AG09319 (cell line): ENCODE measurements at places on chromosomes 7 and 10.

- DNase-seq: no peak
Measured at GRCh38 chr10:22253580-22253882, 35.7 kb upstream of the EBLN1 start.

DNA sequence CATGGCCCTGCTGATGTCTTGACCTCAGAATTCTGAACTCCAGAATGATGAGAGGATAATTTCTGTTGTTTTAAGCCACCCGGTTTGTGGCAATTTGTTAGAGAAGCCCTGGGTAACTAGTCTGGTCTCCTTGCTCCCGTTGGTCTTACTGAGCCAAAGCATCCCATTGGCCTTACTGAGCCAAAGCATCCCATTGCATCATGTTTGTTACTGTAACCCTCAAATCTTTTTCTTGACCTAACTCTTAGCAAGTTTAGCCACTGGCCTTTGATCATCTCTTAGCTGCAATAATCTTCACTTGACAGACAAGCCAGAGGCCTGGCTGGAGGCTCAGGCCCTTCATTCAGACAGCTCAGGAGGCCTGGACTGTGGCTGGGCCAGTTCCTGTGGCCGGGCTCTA, 21.8 kb downstream of the TBXAS1 start:
- DNase-seq: no peak

DNA sequence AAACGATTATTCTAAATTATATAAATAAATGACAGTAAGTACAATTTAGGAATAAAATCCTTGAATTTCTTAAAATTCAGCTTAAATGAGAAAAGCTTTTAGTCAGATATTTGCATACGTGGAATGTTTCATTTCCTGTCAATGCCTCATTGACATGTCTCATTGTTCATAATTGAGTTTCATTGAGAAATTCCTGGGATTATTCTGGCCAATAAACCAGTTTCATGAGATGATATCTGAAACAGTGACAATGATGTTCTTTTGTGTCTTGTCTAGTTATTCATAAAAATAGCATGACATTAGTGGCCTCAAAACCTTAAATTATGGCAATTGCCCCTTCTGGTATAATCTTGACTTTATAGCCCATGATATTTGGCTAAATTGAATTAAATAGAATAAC, 95.8 kb downstream of the DKK1 start:
- no peak for DNase-seq

DNA sequence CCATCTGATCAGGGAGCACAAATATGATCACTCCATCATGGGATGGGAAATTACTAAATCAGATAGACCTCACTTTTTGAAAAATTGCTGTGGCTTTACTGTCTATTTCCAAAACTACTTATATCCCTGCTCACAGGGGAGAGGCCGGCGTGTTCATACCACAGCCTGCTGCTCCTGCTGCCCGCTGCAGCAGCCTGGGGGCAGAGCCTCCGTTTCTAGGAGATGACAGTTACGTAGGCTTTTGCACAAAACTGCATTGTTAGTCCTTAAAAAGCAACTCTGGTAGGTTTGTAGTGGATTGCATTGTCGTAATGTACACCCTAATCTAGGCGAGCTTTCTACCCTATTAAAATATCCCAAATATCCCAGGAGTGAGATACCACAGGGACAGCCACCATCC, 203.7 kb downstream of the EBF3 start:
- DNase-seq: no peak

DNA sequence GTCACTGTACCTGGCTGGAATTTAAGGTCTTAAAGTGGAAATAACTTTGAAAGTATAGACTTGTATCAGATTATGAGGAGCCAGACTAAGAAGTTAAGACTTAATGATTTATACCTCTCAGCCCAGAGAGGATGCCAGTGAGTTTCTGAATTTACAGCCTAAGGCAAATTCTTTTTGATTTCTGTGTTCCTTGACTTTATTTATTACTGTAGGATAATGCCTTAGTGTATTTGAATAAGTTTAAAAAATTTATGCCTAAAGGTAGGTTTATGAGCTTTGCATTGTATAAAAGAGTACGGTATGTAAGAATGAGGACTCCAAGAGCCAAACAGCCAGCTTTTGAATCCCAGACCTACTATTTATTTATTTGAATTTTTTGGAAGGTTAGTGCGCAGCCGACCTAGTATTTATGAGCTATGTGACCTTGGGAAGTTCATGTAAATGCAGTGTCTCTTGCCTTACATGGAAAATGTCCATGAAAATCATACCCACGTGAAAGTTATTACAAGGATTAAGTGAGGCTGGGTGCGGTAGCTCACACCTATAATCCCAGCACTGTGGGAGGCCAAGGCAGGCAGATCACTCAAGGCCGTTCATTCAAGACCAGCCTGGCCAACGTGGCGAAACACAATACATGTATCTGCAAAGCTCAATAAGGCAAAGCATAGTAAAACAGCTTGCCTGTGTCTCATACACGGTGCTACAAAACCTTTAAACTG, 174.6 kb downstream of the AUTS2 start:
- no peak for DNase-seq

GRCh38 chr10:94133239-94133638, 139.5 kb downstream of the PLCE1 start:
- DNase-seq: no peak

GRCh38 chr10:49616421-49617101, 2.7 kb downstream of the CHAT start:
- DNase-seq: no peak

GRCh38 chr7:120925392-120925791, 25.2 kb upstream of the ING3 start:
- DNase-seq: no peak

- no peak for DNase-seq
Measured at GRCh38 chr10:88854684-88855083, 3.0 kb upstream of the ANKRD22 start.
